Esophagus muscularis mucosa (tissue), 4 donors: ENCODE measurements at places on chromosomes 16 and 17. TPM values are rescaled to one million over a fixed set of nuclear protein-coding genes. Genes with fewer than 3 reads are reported as not detected.

The SHCBP1 gene
- total RNA-seq: 0.42 TPM

The CTRB1 gene
- total RNA-seq: not detected

The CCL11 gene
- total RNA-seq: 8.3 TPM

DNA sequence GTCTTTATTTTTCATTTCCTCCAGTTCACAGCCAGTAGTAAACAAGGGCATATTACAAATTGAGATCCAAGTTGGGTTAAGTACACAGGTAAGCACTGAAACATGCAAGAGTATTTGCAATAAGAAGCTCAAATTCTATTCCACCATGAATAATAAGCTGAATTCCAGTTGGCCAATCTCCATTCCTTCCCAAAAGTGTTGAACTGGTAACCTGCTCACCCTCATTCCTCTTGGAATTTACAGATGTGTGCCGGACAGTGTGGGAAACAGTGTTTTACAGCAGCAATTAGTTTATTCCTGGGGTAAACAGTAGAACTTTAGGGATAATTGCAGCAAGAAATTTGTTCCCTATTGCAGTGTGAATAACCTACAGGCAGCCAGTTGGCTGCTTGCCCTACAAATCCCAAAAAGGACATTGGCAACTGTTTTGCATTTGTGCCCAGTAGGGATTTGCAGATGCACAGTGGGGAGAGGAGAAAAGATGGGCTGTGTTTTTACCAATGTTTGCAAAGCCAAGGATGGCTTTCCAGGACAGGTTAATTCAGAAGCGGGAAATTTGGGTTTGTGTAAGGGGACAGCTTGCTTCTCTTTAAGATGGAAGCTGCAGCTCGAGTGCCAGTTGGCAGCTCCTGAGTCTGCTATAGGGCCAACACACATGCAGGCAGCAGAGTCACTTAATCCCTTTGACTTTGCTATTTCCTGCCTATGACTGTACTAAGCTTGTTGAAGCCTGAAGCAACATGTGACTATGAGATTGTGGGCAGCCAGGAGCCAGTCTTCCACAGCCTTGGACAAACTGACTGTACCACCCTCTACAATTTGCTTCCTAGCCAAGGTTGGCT, 318.9 kb downstream of the MAP2K6 start:
- no peak for DNase-seq

GRCh38 chr16:21263640-21264570, 14.2 kb downstream of the CRYM start:
- DNase-seq: no peak

DNA sequence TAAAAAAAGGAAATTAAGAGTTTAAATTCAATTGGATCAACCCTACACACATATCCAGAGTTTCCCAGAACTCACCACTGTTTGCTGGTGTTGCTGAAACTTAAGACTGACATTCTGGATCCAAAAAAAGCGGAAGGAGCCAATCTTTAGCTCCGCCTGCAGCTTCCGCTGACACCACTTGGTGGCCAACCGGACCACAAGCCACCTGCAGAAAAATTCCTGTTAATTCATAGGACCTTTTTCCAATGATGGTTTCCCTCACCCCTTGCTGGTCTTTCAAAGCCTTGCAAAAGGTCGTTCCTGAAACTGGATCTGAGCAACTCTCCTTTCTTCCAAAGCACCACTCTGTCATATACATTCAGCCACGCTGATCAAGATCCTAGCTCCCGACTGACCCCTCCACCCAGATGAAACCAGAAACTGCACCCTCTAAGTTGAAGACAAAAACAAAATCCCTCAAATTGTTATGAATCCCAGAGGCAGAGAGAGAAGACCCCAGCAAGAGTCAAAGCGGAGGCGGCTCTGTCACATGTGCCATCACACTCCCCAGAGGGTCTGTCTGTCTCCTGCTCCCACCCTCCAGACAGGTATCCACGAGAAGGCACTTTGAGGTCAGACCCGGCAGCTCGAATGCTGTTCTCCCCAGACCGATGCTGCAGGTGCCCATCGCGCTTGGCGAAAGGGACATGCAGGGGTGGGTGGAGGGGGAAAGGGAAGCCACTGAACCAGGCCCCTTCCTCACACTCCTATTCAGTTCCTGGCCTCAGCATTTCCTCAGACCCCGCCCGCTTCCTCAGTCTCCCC, 773 bp downstream of the BLTP2 start:
- no peak for DNase-seq

DNA sequence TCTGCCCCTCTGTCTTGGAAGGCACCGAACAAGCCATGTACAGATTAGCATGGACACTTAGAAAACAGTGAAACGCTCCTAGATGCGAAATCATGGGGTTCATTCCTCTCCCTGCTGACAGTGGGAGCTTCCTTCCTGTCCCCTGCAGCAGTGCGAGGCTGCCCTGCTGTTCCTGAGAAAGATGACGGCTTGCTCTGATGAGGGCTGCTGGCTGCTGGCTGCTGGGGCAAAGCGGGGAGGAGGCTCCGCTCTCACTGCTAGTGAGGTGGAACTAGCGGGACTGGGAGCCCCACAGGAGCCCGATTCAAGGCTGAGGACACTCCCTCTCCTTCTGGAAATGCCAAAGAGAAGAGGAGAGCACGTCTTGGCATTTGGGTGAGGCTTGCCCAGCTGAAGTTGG, 25.9 kb upstream of the CACNG4 start:
- no peak for DNase-seq

DNA sequence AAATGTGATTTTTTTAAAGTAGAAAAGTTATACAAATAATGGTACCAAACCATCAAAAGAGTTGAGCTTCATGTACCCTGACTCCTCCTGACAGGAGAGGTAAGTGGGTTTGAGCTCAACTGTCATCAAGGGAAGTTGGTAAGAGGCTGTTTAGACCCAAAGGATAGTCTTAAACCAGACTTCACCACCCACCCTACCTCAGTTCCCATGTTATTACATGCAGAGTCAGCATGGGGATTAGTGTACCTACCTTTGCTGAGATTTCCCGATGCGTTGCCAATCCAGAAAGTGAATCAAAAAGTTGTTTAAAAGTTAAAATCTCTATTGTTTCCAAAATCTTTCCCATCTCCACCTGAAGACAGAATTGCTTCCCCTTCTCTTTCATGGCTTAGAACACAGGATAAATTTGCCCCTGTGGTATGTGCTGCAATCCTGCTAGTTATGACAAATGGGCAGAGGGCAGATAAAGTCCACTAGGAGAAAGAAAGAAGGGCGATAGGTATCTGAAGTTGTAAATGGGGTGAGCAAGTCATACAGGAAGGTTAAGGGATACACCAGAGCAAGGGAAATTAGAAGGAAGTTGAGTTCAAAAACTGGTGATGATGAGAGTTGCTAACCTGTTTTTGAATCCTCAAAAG, 72.8 kb downstream of the NEUROD2 start:
- no peak for DNase-seq

- no peak for DNase-seq
Measured at GRCh38 chr16:86432691-86433090, 77.6 kb upstream of the FOXF1 start.

GRCh38 chr17:47278561-47278960, 24.9 kb downstream of the ITGB3 start:
- no peak for DNase-seq

- DNase-seq: no peak
Measured at GRCh38 chr16:11679250-11679649, 11.0 kb downstream of the SNN start.

GRCh38 chr17:31677681-31678080, 181.4 kb downstream of the COPRS start:
- DNase-seq: no peak

DNA sequence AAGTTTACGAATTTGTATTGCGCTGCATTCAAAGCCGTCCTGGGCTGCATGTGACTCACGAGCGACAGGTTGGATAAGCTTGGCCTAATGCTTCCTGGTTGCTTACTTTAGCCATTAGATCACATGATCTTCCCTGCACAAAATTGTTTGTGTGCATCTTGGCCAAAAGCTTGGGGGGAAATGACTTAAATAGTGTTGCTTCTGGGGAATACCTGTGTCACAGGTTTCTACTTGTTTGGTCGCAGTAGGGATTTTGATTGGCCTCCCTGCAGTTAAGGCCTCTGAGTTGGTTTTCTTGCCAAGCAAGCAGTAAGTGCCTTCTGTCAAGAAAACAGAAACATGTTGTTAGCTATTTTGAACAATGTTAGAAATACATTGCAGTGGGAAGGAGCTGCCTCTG, 39.6 kb upstream of the DUSP14 start:
- DNase-seq: no peak
